GOT3 (cell line): ENCODE measurements at places on chromosomes 3 and 15.
A peak's percentile ranks its signal among the peaks of the same experiment; 100 is the strongest.

DNA sequence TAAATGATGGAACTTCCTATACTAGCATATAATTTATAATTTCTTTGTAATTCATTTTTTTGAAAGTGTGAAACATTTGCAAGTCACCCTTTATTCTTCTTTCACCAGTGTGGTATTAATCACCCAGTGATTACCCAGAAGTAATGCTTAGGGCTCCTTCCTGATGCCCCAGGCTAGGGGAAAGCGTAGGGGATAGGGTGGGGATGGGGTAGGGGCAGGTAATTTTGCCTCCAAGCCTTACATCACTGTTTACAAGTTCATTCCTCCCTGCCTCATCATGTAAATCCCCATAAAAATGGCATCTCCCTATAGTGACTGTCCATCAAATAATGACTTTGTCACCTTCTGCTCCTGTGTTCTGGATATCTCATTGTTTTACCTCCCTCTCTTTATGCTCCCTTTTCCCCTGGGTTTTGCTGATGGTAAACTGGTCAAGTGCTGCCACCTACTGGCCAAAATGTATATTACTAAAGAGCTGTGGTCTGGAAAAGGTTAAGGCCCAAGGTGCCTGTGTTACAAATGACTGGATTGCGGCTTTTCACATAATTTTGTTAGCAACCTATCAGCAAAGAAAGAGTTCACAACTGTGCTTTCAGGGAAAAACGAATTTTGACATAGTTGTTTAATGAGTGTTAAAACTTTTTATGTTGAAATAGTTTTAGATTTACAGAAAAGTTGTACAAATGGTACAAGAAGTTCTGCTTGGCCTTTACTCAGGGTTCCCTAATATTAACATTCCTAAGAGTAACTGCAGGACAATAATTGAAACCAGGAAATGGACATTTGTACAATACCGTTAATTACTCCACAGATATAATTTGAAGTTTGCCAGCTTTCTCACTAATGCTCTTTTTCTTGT lies 54.7 kb downstream of the ONECUT1 start:
- no peak for DNase-seq

DNA sequence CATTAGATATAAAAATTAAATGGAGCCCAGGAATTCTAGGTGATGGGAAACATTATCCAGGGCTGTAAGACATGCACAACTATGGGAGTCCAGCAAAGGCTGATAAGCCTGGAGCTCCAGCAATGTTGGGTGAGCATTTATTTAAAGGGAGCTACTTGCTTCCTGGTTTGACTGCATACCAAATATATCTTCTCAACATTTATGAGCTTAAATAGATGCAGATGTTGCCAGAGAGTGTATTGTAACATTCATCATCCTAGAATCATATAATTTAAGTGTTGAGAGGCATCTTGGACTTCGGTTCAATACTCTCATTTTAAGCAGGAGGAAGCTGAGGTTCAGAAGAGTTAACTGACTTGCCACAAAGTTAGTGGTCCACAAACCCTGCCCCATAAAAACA lies 12.2 kb upstream of the POLR2M start:
- no peak for DNase-seq

DNA sequence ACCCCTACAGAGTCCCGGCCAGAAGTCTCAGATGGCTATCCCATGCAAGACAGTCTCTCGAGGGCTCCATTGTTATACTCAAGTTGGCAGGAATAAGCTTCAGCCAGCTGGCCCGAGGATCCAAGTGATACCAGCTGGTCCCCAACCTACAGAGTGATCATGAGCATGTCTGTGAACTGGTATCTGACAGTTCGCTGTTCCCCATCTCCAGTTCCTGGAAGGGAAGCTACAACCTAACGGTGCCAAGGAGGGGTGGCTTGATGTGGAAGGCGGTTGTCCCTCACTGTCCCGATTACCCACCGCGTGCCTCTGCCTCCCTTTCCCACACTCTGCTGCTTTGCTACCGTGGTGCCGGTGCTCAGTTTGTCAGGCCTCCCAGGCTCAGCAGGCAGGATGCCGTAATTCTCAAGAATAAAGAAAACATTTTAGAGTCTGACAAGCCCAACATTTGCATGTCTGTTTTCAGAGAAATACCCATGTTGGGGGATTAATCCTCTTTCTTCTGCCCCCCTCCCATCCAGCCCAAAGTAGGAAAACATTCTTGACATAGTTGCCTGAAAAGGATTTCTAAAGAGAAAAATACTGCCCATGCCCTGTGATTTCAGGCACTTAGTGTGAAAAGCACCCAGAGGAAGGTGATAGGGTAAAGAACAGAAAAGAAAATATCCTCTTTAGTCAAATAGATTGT lies 49.4 kb upstream of the HES1 start:
- no peak for DNase-seq

- no peak for DNase-seq
These were observed 3.4 kb upstream of the RFTN1 start for GRCh38 chr3:16516695-16517481.

- no peak for DNase-seq
These were observed 855 bp downstream of the GMPPB start for GRCh38 chr3:49722896-49723295.

DNA sequence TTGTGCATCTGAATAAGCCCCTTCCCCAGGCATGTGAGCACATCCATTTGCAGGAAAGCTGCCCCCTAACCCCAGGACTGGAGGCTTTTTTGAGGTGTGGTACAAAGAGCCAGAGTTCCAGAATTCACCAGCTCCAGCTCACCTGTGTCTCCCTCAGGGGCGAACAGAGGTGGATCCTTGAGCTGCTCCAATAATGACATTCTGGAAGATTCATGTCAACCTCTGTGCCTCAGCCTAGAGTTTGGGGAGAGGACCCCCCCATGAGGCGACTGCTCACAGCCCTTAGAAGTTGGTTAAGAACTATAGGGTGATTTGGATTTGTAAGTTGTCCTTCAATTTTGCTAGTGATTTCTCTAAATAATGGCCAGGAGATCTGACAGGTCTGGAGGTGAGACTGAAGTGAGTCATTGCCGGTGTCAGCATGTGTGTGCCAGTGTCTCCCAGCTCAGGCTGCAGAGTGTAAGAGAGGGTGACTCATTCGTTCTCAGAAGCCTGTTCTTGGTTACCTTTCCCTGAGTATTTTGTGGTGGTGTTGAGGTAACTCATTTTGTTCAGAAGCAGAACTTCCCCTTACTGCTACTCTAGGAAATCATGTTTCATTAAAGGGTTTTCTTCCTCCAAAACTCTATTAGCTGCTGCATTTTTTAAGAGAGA lies 136.9 kb upstream of the TOPAZ1 start:
- peak; percentile 5 for DNase-seq

DNA sequence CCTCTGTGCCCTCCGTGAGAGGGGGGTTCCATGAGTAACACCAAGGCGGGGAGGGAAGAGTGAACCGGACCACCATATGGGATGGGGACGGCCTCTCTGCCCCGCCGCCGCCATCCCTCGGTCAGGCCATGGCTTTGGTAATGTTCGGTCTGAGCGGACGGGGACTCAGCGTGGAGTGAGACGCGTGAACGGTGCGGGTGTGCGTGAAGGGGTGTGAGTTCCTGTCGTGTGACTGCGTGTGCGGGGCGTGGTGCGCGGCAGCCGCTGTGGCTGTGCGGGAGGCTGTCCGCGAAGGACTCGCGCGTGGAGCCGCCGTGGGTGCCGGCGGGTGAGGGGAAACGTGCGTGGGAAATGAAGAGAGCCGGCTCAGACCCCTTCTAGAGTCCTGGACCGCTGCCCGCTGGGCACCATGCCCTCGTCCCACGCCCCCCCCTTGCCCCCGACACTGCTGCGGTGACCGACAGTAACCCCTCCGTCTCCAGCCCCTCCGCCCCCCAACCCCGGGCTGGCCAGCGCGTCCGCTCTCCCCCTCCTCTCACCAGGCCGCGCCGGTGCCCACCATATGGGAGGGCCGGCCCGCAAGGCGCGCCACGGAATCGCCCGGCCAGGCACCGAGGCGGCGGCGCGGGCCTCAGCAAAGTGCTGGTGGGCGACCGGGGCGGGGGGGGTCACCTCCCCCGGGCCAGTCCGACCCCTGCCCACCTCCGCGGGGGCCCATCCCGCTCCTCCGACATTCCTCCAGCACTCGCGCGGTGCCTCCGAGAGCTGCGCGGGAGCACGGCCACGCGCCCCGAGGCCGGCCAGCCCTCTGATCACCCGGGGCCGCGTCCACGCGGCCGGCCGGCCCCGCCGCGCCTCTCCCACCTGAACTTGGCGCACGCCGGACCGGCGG lies 589 bp downstream of the KLF15 start:
- DNase-seq = no peak

- DNase-seq = no peak
These were observed 115.9 kb downstream of the DCLK3 start for GRCh38 chr3:36648241-36649034.

GRCh38 chr3:124941771-124942170 lies 7.2 kb upstream of the MUC13 start:
- no peak for DNase-seq

GRCh38 chr3:72031581-72031980 lies 246.6 kb upstream of the PROK2 start:
- DNase-seq = no peak

DNA sequence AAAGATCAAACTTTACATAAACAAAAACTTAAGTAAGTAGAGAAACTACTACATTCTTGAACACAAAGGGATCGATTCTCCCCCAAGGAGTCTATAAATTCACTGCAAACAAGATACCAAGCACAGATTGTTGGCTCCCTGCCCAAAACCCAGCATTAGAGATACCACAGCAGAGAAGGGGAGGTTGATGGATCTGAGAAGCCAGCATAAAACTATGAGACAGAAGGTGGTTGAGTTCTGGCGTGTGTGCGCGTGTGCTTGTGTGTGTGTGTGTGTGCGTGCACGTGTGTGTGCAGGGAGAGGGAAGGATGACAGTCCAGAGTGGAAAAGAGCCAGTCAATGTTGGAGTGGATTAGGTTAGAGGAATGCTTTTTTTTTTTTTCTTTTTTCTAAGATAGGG lies 143.2 kb upstream of the PRR20G start:
- no peak for DNase-seq

GRCh38 chr15:66505818-66506217 lies 692 bp downstream of the ZWILCH start:
- DNase-seq = no peak

GRCh38 chr3:145767909-145768308 lies 393.1 kb downstream of the PLOD2 start:
- no peak for DNase-seq
